Kidney (tissue), 22 donors: ENCODE measurements at places on chromosomes 4 and X.

GRCh38 chrX:130024127-130024526 is 41.7 kb downstream of the BCORL1 start:
- peak; percentile 82 for DNase-seq

DNA sequence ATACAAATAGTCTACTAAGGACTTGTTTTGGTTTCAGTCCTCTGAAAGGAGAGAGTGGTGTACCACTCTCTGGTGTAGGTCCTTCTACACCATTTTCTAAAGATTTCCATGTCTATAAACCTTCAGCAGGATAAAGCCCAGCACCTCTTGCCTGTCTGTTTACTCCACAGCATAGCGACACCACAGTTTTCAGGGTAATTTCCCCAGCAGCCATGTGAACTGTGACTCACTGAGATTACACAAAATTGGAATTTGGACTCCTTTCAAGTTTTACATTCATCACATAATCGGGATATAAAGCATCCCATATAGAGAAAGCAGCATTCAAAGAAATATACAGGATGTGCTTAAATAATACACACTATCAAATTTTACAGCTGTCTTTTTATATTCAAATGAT is 229.6 kb downstream of the PRDM5 start:
- no peak for DNase-seq

DNA sequence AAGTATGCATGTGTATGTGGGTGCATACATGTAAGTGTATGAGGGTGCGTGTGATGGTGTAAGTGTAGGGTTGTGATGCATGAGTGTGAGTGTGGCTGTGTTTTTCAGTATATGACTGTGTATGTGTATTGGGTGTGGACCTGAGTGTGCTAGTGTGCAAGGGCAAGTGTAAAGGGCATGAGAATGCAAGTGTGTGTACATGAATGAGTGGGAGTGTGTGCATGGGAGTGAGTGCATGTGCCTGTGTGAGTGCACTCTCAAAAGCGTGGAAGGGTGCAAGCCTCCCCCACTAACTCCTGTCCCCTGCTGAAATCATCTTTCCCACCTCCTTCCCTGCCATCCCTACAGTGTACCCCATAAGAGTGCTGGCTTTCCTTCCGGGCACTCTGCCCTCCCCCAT is 225.1 kb upstream of the PRKX start:
- no peak for DNase-seq

- DNase-seq, result peak; percentile 37
These were observed 30.8 kb upstream of the ANXA3 start for GRCh38 chr4:78520808-78521226.

- DNase-seq, result no peak
These were observed 883 bp upstream of the PPM1K start for GRCh38 chr4:88285235-88285653.

DNA sequence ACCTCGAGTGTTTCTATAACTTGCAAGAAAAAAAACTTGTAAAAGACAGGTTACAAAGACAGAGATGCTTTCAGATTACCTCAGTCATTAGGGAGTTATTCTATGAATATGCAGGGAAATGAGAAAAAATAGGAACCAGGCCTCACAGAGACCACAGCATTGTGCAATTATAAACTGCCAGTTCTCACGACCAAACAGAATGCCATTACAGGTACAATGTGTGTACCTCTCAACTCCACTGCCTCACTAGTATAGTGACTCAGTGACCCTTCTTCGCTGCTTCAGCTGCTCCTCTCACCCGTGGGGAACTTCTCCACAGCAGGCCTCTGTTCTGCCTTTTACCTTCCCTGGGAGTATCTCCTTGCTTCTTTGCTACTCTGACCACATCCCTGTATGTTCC is 2.3 kb upstream of the HTATSF1 start:
- DNase-seq, result no peak

- DNase-seq, result no peak
These were observed 68.4 kb downstream of the ARHGEF38 start for GRCh38 chr4:105620640-105621323.

GRCh38 chr4:144203155-144203554 is 62.6 kb upstream of the GYPA start:
- DNase-seq, result no peak

GRCh38 chrX:103779141-103779789 is 2.6 kb downstream of the PLP1 start:
- DNase-seq, result no peak

GRCh38 chr4:163611784-163612445 is 117.4 kb downstream of the TMA16 start:
- DNase-seq, result no peak

DNA sequence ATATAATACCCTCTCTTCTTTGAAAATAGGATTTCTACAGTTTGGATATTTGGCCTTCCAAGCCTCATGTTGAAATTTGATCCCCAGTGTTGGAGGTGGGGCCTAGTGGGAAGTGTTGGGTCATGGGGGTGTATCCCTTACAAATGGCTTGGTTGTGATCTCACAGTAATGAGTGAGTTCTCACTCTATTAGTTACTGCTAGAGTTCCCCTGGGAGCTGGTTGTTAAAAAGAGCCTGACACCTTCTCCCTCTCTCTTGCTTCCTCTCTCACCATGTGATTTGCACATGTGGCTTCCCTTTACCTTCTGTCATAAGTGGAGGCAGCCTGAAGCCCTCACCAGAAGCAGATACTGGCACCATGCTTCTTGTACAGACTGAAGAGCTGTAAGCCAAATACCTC is 73.9 kb downstream of the HDAC8 start:
- DNase-seq, result no peak

GRCh38 chr4:1554876-1555265 is 129.2 kb downstream of the FAM53A start:
- no peak for DNase-seq

- DNase-seq, result no peak
These were observed 125.9 kb downstream of the AMELX start for GRCh38 chrX:11419102-11419501.

DNA sequence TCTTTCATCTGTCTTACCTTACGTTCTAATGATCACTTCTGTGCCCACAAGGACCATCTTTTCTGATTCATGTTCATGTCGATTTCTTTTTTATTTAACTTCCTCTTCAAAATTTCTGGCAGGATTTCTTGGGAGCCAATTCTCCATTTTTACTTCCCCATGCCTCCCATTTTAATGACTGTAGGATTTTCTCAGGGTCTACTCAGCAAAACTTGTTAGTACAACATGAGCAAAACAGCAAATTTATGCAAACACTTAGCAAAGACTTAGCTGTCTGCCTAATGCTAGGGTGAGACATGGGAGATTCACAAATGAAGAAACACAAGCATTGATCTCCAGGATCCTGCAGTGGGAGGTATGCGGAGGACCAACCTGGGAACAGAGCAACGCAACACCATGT is 5.5 kb downstream of the CD38 start:
- DNase-seq, result no peak

GRCh38 chrX:34365471-34365870 is 233.4 kb upstream of the FAM47A start:
- no peak for DNase-seq

GRCh38 chrX:119755981-119756533 is 2.3 kb upstream of the SOWAHD start:
- no peak for DNase-seq

- DNase-seq, result peak; percentile 82
These were observed 27.1 kb downstream of the PDLIM3 start for GRCh38 chr4:185508181-185508580.

GRCh38 chrX:19912-20571 is 261.1 kb upstream of the PLCXD1 start:
- DNase-seq, result peak; percentile 8

GRCh38 chr4:150039274-150040127 is 38.7 kb upstream of the DCLK2 start:
- DNase-seq, result no peak

GRCh38 chrX:13028871-13029636 is 15.4 kb downstream of the FAM9C start:
- DNase-seq, result no peak

DNA sequence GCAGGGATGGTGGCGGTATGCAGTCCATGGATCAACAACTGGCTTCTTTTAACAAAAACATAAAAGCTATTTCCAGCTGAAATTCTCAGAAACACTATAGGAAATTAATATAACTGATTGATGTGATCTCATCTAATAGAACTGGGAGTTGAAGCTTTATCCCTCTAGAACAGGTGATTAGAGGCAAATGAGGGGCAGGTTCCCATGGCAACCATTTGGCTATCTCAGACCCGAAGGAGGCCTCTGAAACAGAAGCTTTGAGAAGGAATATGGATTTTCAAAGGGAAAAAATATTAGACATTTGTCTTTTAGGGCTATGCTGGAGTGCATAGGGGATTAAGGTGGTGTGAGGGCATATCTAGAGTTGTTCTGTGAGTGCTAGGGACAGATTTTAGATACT is 50.0 kb downstream of the IGSF1 start:
- DNase-seq, result no peak

- peak; percentile 19 for DNase-seq
These were observed 503.3 kb downstream of the ANKRD50 start for GRCh38 chr4:124209211-124209610.

GRCh38 chr4:26941951-26942350 is 81.3 kb downstream of the STIM2 start:
- DNase-seq, result no peak

DNA sequence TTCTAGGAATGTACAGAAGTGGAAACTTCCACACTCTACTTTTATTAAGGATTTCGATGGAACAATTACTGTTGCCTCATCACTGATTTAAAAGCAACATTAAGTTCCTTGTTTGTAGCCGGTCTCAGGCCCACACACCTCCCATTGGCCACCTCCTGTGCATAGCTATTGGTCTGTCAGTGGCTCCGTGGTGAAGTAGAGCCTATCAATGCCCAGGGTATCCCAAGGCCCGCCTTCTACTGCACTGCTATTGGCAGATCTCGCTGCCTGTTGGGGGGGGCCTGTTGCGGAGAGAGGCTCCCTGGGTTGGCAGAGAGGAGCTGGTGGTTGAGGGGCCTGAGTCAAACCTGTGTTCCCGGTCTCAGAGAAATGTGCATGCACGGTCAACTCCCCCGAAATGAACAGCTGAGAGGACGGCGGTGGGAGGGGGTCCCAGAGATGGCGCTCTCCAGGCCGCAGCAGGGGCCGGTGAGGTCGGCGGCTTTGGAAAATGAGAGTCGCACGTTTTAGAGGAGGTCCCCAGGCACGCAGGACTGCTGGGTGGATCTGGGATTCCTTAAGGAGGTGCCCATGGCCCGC is 4.9 kb upstream of the ARAF start:
- DNase-seq, result peak; percentile 93

- DNase-seq, result peak; percentile 87
These were observed 17.5 kb downstream of the PTTG2 start for GRCh38 chr4:37977471-37978247.

DNA sequence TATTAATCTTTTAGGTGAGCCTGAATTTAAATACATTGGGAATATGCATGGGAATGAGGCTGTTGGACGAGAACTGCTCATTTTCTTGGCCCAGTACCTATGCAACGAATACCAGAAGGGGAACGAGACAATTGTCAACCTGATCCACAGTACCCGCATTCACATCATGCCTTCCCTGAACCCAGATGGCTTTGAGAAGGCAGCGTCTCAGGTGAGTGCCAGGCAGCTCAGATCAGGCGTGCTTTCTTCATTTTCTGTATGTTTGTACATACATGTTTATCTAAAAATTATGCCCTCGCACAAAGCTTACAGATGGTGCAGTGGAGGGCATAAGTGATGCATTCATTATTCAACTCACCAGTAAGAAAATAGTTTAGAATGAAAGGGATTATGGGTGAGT is 85.6 kb downstream of the CPE start:
- no peak for DNase-seq

DNA sequence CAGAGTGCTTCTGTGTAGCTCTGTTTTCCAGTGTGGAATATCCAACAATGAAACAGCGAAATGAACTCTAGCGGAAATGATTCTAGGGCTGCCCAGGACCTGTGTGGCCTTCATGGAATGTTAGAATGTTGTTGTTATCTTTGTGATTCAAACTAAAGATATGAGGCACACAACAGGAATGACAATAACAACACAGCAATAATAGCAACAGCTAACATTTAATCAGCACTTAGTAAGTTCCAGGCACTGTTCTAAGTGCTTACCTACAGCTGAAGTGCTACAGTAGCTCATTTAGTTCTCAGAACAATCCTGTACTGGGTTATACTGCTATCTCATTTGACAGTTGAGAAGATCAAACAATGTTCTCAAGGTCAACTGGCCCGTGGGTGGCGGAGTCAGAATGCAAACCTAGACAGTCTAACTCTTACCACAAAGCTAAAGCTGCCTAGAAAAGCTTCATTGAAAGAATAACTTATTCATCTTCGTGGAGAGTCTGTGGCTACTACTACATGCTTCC is 63.7 kb downstream of the MAML3 start:
- no peak for DNase-seq
